ENCODE measurements at places on chromosomes 6 and 20.

DNA sequence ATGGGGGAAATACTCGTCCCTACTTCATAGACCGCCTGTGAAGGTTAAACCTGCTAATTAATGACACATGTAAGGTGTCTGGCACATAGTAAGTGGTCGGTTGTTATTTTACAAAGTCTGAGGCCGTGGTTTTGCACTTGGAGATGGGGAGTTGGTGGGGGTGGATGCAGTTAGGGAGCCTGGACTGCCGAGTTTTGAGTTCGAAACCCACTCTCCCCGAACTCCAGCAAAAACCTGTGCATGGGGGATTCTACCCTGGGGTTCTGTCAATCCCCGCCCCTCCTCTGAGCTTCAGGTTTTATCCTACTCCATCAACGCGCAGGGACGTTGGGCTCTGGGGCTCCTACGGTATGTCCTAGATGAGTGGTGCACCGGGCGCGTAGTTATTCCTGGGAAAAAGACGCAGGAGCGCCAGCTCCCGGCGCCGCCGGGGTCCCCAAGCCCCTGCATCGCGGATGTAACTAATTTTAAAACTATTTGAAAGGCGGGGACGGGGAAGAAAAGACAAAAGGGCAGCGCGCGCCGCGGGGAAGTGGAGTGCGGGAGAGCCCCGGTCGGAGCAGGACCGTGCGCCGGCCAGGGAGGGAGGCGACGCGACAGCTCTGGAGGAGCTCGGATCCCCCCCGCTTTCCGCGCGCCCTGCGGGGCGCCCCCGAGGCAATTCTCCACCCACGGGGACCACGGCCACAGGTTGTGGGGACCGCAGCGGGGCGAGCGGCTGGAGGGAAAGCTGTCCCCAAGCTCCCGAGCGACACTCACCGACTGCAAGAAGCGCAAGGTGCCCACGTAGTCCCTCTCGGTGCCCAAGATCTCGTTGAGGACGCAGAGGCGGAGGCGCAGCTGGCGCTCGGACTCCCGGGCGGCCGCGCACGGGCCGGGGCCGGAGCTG is 672 bp downstream of the PREX1 start:
- DNase-seq, result no peak

DNA sequence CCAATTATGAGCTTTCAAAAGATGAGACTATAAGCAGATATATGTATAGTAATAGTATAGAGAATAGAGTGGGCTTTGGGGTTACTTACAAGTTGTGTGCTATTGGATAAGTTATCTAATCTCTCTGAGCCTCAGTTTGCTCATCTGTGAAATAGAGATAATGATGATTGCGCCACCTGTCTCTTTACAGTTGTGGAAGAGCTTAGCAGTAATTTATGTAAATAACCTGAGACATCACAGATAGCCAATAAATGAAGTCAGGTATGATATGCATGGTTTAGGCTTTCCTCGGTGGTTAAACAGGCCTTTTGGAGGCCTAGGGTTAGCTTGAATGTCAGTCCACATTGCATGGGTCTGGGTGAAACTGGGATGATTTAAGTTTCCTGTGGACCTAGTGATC is 29.8 kb upstream of the SCUBE3 start:
- DNase-seq, result no peak

GRCh38 chr6:44650495-44650894 is 263.0 kb downstream of the CDC5L start:
- no peak for DNase-seq

GRCh38 chr6:259901-260508 is 32.3 kb upstream of the DUSP22 start:
- no peak for DNase-seq

DNA sequence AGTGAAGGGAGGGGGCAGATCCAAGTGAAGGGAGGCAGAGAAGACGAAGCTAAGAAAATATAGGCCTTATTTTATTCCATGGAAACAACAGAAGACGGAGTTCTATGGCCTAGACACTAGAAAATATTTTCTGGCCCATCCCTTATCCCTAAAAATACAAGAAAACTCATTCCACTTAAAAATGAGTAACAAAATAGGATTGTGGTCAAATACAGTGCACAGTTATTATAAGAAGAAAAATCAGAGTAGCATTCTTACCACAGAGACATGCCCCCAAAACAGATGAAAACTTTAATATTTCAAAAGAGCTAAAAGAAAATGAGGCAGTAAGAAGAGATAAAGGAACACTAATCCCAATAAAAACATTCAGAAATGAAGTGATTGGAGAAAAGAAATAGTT is 202.9 kb downstream of the GMPR start:
- no peak for DNase-seq

GRCh38 chr20:41716436-41716835 is 98.3 kb upstream of the CHD6 start:
- no peak for DNase-seq

DNA sequence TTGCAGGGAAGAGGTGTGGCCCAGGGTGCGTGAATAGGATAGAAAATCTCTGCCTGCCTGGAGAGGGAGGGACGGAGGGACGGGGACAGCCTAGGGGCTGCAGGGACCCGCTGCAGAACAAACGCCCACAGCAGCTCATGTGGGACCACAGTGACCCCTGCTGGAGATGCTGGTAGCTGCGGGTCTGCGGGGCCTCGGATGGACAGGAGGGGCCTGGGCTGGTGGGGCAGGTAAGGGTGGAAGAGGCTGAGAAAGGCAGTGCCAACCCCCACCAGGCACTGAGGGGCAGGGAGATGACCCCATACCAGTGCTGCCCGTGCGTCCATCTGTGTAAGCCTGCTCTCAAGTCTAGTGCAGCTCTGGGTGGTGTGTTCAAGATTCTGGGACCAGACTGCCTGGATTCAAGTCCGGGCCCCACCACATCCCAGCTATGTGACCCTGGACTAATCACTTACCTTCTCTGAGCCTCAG is 39.4 kb downstream of the KIAA1755 start:
- DNase-seq, result peak; percentile 50

DNA sequence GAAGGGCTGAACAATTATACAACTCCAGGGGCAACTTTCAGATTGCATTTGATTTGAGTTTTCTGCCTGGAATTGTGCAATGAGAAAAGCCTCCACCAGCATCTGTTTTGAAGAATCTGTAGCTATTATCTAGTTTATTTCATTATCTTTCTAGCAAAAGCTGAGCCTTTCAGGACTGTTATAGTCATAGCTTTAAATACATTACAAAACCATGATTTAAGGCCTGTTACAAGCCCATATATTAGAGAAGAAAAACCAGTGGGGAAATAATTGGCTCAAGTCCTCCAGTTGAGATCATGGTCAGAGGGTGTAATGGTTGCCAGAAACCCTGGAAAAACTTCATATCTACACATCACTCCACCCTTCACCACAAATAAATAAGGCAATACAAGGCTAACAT is 676.2 kb downstream of the HDGFL1 start:
- no peak for DNase-seq

DNA sequence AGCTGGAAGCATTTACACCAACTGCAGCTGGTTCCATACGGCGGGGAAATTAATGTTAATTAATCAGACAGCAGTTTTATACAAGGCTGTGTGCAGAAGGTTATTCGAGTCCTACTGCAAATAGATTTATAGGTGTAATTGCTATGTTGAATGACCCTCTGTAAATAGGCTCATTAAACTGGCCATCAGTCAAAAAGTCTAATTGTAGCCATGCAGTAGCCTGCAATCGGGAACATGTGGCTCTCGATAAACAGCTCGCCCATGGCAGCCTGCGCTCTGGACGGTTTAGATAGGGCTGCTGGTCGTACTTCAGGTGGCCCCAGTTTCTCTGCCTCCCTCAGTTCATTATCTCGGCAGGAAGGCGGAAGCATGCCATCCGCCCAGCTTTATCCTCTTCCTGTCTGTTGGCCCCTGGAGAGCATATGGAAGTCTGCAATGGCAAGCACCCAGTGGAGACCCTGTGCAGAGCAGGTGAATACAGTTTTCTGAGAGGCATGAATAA is 143.2 kb downstream of the MBOAT1 start:
- DNase-seq, result no peak

- no peak for DNase-seq
These were observed 50.8 kb upstream of the MCUR1 start for GRCh38 chr6:13865141-13865540.

- no peak for DNase-seq
These were observed 14.1 kb downstream of the CD93 start for GRCh38 chr20:23071996-23072395.

DNA sequence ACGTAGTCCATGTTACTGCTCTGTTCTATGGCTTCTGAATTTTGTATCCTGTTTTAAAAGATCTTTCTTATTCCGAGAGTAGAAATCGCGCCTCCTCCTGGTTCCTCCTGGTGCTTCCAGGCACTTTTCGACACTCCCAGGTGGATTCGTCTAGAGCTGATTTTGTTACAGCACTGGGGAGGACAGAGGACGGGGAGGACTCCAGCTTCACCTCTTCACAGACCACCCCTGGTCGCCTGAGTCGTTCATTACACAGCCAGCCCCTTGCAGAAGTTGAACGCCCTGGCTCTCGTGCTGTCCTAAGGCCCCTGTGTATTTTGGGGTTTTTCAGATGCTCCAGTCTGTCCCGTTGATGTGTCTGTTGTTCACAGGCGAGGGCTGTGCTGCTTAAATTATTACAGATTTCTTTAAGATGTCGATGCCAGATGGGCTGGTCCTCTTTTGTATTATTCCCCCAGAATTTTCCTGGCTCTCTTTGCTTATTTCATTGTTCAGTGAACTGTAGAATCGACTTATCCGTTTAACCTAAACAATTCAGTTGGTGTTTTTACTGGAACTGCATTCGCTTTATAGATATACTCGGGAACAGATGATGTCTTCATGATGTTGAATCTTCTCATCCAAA is 30.5 kb downstream of the COL20A1 start:
- no peak for DNase-seq

Measured in stimulated activated CD4-positive, alpha-beta T cell treated with anti-CD3 and anti-CD28 coated beads, Interleukin-12 subunit alpha, Interleukin-12 subunit beta, amount 100 ng/mL, for 48 hours (primary cell).